HuH-7 (cell line): ENCODE measurements at places on chromosomes 5 and 9.

GRCh38 chr5:95600557-95600956 lies 19.3 kb upstream of the GPR150 start:
- no peak for DNase-seq

DNA sequence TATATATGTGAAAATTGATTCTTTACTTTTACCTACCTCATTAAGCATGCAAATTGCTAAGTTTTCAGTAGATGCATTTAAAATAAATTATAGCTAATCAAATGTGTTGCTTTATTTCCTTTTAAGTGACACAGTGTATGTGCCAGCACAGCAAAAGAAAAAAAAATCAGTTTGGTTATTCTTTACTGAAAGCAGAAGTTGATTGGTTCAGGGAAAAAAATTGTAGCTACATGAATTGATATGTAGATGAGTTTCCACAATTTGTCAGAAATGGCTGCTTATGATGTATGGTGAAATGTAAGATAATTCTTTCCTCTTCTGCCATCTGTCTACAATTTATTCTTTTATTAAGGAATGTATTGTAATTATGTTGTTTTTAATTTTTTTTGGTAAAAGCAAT lies 57.8 kb downstream of the PARP8 start:
- DNase-seq: no peak

- peak; percentile 71 for DNase-seq
Measured at GRCh38 chr9:133973791-133974630, 18.1 kb downstream of the VAV2 start.

GRCh38 chr5:14590949-14591348 lies 9.4 kb downstream of the OTULINL start:
- no peak for DNase-seq

DNA sequence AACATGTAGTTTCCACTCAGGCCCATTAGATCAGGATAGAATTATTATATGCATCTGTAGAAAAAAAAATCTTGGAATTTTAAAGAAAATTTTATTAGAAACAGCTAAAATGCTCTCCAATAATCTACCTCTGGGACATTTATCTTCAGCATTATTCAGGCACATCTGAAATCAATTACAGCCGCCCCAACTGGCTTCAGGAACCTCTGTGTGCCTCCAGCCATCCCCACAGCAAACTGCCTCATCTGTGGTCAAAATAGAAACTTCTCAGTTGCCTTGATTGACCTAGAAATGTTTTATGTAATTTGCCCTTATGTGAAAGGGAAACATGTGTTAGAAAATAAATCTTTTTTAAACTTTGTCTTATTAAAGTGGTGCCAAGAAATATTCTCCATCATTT lies 120.1 kb upstream of the LPAR1 start:
- DNase-seq: no peak

GRCh38 chr5:39465097-39465496 lies 40.3 kb upstream of the DAB2 start:
- DNase-seq: no peak

DNA sequence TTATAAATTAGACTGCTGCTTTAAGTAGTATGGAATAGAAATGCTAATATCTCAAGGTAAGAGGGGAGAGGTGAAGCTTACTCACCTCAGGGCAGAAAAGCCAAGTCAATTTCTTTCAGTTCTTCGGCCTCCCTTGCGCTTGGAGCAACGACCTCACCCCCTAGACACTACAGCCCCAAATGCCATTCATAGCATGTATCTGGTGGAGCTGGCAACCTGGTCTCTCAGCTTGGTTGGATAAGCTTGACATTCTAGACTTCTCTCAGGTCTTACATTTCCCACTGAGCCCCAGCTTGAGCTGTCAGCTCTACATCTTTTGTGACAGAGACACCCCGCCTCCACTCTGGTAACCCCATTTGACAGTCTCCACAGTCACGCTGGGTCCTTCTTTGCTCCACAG lies 154.9 kb downstream of the ZNF608 start:
- DNase-seq: no peak

- DNase-seq: no peak
Measured at GRCh38 chr5:43281840-43282658, 31.2 kb downstream of the HMGCS1 start.

- DNase-seq: no peak
Measured at GRCh38 chr5:61822584-61822983, 483.4 kb upstream of the KIF2A start.

- DNase-seq: no peak
Measured at GRCh38 chr9:137198051-137198901, 2.3 kb downstream of the TPRN start.

DNA sequence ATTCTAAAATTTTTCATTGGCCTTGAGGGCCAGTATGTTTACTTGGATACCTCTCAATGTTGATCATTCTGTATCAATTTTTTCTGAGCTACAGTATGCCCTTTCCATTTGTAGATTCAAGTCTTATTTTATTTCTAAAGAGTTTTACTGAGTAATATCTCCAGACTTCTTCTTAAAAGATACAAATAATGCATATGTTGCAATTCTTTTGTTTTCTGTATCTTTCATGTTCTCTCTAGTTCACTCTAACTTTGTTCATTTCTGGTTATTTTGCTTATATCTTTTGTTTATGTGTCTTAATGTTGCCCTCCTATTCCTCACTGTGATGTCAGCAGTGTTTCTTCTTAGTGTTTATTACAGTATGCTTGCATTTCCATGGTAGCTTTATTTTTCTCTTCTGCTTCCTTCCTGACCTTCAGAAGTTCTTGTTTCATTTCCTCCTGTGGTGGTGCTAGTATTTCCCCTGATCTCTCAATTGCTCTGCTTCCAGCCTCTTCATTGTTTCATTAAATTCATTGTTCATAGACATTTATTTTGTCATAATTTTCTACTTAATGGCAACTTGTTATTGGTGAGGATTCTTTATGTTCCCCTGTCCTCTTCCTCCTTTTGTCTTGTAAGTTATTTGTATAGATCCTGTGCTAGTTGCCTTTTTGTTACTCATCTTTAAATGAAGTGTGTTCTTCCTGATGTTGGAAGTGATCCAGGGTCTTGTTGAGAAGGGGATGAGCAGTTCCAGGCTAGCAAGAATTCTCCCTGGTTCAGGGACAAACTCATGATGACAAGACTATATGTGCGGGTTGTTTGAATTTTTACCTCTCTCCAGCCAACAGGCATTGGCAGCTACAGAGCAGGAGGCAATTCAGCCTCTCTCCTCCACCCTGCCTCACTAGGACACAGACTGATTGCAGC lies 160.8 kb downstream of the DEPDC1B start:
- DNase-seq: no peak

DNA sequence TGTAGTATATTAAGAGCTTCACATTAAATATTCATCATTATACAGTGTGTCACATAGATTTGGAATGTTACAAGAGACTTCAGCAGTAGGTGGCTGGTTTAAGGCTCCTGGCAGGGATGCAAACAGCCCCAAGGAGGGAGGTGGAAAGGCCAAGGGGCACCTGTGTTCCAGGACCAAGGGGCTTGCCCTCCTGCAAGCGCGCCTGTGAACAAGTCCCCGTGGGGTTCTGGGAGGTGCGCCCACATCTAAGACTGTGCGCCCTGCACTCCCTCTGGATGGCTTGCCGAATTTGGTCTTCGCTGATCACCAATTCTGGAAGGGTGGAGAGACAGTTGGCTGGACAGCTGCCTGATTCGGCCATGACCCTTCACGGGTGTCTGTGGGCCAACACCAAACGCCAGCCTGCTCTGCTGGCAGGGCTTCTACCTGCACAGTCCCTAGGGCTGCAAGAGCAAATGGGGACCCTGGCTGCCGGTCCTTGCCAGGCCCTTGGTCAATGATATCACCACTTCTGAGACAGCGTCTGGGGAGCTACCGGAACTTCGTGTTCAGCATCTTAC lies 12.1 kb upstream of the SLC25A51 start:
- DNase-seq: no peak

DNA sequence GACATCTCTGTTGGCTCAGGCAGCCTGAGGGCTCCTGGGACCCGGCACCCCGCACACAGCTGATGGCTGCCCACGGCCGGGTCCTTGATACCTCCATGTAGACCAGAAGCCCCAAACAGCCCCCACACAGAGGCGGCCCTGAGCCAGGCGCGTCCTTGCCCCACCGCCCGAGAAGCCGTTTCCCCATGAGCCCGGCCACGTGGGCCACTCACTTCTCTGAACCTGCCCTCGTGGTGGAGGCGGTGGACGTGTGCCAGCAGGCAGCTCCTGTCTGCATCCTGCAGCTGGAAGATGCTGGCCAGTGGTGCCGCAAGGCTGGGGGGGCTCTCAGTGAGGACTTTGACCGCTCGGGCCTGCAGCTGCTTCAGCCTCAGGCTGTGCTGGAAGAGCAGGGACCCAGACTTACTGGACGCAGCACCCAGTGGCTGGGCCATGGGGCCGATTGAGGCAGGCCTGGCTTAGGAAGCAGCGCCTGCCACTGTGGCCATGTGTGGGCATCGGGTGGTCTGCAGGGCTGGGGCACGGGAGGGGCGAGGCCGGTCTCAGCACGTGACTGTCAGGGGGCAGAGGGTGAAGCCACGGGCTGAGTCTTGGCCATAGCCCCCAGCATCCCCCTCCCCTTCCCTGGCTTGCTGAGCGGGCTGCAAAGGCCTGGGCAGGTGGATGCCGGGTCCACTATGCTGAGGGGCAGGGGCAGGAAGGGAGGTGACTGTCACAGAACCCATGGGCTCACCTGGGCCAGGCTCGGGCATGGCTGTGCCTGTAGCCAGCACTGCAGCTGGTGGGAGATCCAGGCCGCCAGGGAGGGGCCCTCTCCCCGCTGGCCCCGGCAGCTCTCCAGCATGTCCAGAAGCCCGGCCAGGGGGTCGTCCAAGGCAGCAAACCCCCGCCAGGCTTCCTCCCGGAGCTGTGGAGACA lies 50.0 kb downstream of the EXD3 start:
- no peak for DNase-seq

DNA sequence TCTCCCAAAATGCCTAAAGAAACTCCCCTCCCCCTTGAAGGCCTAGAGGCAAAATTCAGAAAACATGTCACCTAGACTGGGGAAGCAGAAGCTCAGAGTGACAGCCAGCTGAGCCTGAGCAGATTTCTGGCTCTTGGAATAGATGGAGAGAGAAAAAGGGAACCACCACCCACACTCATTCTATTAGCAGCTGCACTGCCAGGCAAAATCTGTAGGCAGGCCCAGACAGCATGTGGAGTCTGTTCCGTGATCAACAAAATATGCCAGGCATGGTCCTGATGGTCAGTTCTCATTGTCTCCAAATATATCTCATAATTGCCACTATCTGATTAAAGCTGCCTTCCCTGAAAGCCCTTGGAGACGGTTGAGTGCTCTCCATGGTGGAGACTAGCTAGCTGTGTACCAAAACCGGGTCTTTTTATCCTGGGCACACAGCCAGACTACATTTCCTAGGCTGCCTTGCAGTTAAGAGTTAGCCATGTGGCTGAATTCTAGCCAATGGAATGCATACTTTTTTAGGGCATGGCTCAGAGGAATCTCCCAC lies 131.7 kb upstream of the GPR151 start:
- no peak for DNase-seq

GRCh38 chr5:175795959-175796358 lies 75.4 kb upstream of the CPLX2 start:
- no peak for DNase-seq
